ENCODE measurements at places on chromosomes 4 and X.

- no peak for DNase-seq
These were observed 393.8 kb upstream of the FSTL5 start for GRCh38 chr4:162557516-162558106.

DNA sequence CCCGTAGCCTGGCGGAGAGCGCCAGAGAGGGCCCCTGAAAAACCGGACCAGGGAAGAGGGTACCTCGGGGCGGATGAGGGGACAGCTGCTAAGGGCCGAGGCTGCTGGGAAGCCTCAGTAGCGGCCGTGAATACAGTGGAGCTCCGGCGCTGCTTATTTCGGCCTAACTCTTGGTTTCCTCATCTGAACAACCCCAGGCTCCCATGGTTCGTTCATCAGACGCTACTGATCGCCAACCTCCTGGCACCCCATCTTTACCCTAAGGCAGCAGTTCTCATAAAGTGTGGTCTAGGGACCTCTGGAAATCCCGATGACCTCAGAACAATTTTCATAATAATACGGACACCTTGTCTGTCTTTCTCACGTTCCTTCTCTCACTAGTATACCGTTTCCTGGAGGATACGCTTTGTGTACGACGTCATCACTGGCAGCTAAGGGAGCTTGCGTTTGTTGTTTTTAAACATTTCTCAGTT, 645 bp upstream of the RAB28 start:
- DNase-seq = no peak

DNA sequence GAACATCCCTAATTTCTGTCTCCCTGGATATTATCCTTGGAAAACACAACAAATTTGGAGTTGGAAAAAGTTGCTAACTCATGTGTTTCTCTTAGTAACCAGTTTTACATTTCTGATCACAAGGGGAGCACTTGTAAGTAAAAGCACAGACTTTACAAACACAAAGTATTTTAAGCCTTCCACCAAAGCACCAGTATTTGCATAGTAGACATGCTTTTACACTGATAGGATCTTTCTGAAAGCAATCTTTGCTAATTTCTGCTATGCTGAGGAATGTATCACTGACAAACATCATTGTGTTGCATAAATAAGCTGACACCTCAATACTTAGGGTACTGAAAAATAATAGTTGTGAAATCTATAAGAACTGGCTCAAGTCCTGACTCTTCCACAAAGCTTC, 100.6 kb downstream of the MID1 start:
- no peak for DNase-seq

DNA sequence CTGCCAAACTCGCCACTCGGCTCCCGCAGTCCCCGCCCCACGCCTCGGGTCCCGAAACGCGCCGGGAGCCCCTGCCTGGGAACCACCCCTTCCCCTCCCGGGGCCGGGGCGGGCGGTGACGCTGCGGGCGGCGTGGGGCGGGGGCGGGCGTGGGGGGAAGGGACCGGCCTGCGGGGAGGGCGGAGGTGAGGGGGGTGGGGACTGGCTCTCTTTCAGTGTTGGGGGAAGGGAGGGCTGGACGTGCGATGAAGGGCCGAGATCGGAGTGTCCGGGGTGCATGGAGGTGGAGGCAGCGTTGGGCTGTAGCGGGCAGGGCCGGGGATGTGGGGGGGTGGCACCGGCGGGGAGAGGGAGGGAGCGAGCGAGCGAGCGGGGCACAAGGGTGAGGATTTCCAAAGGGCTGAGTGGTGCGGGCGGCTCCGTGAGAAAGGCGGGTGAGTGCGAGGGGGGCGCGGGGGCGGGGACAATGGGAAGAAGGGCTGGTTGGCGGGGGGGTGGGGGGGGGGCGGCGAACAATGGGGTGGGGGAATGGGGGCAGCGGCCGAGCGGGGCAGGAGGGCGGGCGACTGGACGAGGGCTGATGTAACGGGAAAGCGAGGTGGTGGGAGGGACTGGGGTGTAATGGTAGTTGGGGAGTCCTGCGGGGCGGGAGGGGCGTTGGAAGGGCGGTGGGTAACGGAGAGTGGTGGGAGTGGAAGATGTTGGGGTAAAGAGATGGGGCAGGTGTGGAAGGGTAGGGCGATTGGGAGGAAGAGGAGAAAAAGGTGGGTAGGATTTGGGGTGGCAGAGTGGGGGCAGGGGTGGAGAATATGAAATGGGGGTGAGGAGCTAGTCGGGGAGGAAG, 578 bp downstream of the DCUN1D4 start:
- DNase-seq = peak; percentile 76

- DNase-seq = no peak
These were observed 17.2 kb downstream of the ANXA3 start for GRCh38 chr4:78568640-78569305.

DNA sequence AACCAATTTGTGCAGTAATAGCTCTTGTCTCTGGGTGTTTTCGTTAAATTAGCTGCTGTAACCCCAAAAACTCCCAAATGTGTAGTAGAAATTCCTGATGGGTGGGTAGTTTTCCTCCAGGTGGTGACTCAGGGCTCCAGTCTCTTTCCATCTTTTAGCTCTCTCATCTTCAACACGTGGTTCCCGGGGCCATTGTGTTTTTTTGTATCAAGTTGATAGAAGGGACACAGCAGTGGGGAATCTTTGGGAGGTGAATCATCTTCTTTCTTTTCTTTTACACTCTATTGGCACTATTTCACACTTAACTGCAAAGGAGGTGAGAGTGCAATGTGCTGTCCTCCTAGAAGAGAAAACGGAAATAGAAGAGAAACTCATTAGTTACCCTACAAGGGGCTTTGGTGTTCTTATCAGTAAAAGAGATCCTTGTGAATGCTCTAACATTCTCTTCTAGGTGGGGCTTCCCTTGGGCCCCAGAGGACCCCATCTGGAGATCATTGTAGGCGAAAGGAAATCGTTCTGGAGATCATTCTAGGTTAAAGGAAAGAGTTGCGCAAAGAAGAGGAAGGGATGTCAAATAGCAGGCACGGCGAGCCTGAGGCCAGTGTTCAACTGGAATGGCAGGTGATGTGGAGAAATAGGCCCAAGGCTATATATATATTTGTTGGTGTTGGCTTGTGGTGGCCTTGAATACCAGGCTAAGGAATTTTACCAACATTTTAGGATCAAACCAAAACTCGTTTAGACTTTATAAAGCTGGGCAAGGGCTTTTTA, 68.2 kb upstream of the ACSL1 start:
- no peak for DNase-seq

- no peak for DNase-seq
These were observed 512.3 kb downstream of the FAT4 start for GRCh38 chr4:125826801-125827695.

DNA sequence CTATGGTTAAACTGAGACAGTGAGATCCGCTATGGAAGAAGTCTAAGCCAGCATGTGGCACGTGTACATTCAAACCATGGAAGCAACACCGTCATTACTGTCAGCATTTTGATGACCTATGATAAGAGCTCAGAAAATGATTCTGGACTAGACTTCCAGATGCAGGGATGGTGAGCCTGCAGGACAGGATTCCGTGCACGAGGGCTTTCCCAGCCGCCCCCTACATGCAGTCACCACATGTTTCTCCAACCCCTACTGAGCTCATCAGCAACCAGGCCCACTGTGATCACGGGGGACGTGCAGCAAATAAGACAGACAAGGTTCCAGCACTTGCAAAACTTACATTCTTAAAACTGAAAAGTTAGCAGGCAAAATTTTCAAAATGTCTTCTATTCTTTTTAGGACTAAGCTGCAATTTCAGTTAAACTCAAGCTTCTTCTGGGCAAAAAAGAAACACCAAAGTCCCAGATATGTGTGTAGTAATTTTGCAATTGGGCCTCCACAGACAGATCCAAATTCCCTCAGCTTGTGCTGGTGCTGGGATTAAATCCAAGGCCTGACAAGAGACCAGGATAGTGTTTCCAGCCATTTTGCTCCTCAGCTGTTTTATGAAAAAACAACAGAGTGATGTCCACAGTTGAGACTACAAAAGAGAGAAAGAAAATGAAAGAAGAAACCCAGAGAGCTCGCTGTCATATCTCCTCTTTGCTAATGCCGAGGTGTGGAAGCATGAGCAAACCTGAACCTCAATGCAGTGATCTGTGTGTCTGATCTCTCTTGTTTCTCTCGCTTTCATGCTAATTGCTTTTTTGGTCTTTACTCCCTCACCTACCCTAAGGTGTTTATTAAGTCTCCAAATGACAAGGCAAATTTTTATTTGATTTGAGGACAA, 118.2 kb downstream of the AFAP1 start:
- DNase-seq = peak; percentile 41

GRCh38 chr4:27152703-27153102, 292.1 kb downstream of the STIM2 start:
- no peak for DNase-seq

GRCh38 chr4:70651864-70652506, 14.3 kb downstream of the JCHAIN start:
- no peak for DNase-seq

DNA sequence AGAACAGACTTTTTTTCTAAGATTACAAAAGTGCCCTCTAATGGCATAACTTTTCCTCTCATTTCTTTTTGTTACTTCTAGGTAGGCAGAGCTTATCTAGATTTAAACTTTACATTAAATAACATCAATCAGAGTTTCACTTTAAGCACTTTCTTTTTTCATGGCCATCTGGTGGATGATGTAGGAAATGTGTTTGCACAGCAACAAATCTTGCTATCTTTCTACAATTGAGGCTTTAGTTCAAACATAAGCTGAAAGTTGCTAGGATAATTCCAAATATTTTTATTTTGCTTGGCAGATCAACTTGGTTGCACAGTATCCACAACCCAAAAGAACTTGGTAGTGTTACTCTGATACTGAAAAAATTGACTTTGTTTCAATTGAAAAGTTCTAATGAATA, 22.0 kb downstream of the NDNF start:
- no peak for DNase-seq

- DNase-seq = no peak
These were observed 9.9 kb downstream of the MMRN1 start for GRCh38 chr4:89904524-89904923.

GRCh38 chrX:49155900-49156837, 6.4 kb upstream of the MAGIX start:
- peak; percentile 93 for DNase-seq

GRCh38 chr4:87416965-87417364, 5.4 kb upstream of the NUDT9 start:
- no peak for DNase-seq

DNA sequence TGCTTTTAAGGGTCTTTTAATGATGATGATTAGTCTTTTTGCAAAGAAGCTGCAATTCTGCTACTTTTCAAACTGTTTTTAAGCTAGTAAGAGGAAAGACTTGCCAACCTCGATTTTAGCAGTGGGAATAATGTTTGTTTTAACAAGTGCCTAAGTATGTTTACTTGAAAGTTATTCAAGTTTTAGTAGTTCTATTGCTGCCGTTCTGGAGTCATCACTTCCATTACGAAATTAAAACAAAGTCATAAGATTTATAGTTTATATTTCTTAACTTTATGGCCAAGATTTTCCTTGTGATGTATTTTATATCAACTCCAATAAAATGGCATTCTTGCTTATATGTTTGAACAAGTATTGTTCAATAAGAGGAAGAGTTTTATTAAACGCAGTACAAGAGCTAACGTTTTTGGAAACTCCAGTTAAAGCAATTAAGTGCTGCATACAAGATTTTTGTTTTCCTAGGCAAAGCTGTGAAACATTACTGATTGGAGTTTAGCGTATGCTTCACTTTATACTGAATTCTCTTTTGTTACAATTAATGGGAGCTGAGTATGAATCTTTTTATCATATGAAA, 211.3 kb downstream of the TENM3 start:
- DNase-seq = no peak

- DNase-seq = no peak
These were observed 2.7 kb downstream of the LIMCH1 start for GRCh38 chr4:41540687-41541086.

DNA sequence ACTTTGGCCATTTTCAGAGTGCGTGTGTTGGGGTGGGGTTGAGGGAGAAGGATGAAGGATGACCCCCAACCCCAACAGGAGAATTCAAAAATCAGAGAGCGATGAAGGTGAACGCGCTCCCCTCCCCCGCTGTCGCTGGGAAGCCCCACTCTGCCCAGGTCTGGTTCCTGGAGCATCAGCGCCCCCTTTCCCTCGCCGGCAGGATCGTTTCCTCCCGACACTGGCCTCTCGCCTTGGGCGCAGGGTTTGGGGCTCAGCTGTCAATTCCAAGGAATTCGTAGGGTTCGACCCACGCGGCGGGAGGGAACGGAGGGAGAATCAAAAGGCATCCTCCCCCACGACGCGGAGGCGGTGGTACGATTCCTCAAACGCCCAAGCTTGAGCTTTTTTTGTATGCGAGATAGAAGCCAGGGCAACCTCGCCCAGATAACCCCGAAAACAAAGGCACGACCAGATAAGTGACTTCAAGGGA, 1.0 kb upstream of the PDGFRA start:
- peak; percentile 92 for DNase-seq

DNA sequence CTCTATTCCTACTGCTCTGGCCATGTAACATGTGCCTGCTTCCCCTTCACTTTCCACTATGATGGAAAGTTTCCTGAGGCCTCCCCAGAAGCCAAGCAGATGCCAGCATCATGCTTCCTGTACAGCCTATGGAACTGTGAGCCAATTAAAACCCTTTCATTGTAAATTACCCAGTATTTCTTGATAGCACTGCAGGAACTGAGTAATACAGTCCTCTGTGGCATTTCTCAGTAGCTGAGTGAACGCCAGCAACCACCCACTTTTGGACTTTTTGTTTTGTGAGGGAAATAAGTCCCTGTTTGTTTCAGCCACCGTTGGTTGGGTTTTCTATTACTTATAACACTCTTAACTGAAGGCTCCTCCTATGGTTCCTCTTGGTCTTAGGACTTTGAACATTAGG, 104.1 kb downstream of the C4orf51 start:
- DNase-seq = no peak

- no peak for DNase-seq
These were observed 22.0 kb downstream of the CCNQ start for GRCh38 chrX:153576961-153577360.

DNA sequence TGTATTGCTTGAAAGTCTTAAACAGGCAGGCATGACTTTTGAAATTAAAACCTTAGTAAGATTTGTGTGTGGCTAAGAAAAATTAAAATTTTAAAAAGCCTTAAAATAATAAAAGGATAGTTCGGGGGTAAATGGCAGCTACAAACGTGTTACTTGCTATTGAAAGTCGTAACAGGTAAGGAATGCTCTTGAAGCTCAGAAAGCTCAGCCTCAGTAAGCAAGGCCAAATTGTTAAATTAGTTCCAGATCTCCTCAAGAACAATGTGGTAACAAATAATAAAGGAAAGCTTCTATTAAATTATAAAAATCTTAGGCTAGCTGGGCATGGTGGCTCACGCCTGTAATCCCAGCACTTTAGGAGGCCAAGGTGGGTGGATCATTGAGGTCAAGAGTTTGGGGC, 25.5 kb downstream of the PRMT9 start:
- no peak for DNase-seq

- DNase-seq = no peak
These were observed 217.0 kb downstream of the GUCY2F start for GRCh38 chrX:109264878-109265277.

DNA sequence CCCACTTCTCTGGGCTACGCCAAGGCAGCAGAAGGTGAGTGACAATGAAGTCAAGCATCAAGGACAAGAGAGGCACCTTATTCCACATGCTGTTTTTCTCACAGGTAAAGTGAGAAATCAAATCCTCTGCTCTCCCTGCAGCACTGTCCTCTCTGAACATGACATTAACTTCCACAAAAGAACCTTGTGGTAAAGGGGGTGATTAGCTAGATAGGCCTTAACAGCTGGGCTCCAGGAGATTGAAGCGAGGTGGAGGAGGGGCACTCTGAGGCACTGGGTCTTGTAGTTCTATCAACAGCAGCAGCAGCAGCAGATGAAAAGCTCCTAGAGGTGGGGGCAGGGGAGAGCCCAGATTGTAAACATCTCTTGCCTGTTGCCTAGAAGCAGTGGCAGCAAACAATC, 96.8 kb upstream of the CXXC4 start:
- DNase-seq = no peak

GRCh38 chr4:4524364-4524763, 17.5 kb downstream of the STX18 start:
- no peak for DNase-seq

Data from femur (tissue), 1 donor.